NCI-H1417 treated with DMSO at 0.1 percent for 48 hours (cell line): ENCODE measurements at places on chromosomes 16 and 17.

DNA sequence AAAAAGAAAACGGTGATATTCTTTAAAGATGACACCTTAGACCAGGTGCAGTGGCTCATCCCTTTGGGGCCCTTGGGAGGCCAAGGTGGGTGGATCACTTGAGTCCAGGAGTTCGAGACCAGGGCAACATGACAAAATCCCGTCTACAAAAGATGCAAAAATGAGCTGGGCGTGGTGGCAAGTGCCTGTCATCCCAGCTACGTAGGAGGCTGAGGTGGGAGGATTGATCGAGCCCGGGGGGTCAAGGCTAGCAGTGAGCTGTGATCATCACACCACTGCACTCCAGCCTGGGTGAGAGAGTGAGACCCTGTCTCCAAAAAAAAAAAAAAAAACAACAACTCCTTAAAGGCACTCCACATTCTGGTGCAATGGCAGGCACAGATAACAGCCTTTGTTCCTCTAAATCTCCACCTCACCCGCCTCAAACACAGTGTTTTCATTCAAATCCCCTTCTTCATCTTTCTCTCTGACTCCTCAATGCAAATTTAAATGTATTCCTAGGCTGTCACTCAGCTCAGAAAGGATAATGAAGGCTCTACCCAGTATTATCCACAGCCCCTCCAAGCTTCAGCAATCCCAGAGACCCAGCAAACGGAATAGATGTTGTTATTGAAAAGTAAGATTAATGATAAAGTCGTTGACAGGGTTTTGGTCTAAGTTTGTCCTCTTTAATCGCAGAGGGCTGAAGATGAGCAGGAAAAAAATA lies 56.2 kb upstream of the CACNG5 start:
- no peak for DNase-seq

DNA sequence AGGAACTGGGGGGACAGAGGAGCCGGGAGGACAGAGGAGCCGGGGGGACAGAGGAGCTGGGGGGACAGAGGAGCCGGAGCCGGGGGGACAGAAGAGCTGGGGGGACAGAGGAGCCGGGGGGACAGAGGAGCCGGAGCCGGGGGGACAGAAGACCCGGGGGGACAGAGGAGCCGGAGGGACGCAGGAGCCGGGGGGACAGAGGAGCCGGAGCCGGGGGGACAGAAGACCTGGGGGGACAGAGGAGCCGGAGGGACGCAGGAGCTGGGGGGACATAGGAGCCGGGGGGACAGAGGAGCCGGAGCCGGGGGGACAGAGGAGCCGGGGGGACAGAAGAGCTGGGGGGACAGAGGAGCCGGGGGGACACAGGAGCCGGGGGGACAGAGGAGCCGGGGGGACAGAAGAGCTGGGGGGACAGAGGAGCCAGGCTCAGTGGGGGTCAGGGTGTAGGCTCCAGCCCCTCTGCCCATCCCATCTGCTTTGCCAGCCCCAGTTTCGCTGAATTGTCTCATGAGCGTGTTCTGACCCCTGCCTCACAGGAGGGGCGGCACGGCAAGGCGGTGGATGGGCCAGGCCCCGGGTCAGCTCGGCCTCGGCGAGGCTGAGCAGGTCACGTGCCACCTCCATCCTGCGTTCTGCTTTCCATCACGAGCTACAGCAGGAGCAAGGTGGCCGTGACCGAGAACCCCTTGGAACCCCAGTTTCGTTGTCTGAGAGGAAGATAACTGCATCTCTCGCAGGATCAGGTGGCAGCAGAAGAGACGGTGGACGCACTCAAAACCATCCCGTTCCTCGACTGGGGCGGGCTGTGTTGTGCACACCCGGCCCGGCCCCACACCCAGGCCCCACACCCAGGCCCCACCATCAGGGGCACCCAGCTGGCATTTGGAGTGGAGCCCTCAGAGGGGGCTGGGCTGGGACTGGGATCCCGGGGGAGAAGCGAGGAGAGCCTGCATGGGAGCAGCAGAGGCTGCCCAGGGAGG lies 26.1 kb upstream of the CBFA2T3 start:
- DNase-seq = no peak

DNA sequence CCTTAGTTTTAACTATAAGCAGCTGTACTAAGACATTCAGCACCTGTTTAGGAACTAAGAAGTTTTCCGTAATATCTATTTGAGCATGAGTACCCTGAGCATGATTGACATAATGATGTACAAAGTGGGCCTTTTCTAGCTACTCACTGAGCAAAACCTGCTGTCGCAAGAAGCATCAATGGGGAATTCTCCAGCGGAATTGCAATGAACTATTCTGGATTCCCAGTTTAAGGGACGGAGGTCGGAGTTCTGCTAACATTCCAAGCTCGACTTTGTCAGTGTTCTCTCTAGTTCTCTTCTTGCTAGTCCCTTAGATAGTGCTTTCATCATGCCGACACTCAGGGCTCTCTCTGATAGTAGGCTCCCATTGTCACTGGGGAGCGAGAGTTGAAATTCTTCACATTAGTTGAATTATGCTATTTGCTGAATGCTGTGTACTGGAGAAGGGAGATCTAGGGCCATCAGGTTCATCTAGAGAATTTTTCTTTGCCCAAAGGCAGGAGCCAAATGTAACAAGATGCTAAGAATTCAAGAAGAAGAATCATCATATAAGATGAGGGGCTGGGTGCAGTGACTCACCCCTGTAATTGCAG lies 40.2 kb upstream of the MYH2 start:
- no peak for DNase-seq

DNA sequence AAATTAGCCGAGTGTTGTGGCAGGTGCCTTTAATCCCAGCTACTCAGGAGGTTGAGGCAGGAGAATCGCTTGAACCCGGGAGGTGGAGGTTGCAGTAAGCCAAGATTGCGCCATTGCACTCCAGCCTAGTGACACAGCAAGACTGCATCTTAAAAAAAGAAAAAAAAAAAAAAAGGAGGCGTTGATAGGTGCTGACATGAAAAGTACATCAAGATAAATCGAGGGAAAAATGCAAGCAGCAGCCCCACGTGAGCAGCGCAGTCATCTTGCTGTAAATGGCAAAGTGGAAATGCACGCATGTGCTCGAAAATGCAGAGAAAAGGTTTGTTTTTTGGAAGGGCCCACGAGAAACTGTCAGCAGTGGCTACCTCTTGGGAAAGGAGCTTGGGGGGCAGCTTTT lies 20.9 kb downstream of the MXRA7 start:
- DNase-seq = no peak

DNA sequence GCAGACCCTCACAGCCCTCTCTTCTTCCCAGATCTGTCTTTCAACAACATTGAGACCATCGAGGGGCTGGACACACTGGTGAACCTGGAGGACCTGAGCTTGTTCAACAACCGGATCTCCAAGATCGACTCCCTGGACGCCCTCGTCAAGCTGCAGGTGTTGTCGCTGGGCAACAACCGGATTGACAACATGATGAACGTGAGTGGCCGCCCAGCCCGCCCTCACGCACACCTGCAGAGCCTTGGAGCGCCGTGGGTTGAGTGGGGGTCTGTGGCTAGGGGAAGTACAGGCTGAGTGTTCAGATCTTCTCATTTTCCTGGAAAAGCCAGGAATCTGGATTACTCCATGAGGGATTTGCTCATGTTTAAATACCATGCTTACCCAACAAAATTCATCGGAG lies 15.2 kb downstream of the DRC3 start:
- DNase-seq = no peak

- no peak for DNase-seq
Measured at GRCh38 chr17:77323413-77324171, 182.8 kb downstream of the SEC14L1 start.

- no peak for DNase-seq
Measured at GRCh38 chr17:47225436-47225858, 16.3 kb downstream of the MYL4 start.

GRCh38 chr17:73976147-73976546 lies 227.3 kb upstream of the RPL38 start:
- DNase-seq = no peak

DNA sequence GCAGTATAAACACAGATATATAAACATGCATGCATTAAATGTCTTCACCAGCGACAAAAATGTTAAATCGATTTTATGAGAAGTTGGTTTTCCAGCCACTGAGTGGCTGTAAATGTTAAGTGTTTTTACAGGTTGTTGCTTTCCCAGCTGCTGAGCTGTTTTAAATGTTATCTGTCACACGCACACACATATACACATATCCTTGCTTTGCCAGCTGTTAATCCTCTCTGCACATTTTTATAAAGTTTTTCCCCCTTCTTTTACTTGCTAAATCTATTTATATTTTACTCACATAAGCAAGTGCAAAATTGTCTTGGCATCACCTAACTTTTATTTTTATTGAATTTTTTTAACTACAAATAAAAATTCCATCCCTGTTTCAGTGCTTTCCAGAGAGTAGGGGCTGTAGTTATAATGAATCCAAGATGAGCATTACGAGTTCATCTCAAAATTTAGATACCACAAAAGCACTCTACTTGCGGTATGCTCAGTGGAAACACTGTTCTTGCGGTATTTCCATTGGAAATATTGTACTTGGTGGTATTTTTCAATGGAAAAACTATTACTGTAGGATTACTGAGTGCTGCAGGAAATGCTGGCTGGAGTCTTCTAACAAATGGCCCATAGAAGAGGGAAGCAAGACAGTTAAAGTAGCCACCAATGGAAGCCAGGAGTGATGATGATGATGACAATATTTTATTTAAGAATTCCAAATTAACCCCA lies 124.9 kb upstream of the KCNJ16 start:
- DNase-seq = no peak
